ENCODE measurements at places on chromosomes 7 and 10. TPM values are rescaled to one million over a fixed set of nuclear protein-coding genes. Genes with fewer than 3 reads are reported as not detected.

TACC2 gene
- 7.8 TPM for total RNA-seq

STAG3 gene
- 0.88 TPM for total RNA-seq

PNLIP gene
- not detected for total RNA-seq

GUSB gene
- total RNA-seq = 17.8 TPM

RNLS gene
- total RNA-seq = 8.1 TPM

MARVELD1 gene
- 49.9 TPM for total RNA-seq

PTF1A gene
- total RNA-seq = not detected

ADARB2 gene
- not detected for total RNA-seq

MOGAT3 gene
- total RNA-seq = not detected

ATP5F1C gene
- total RNA-seq = 187 TPM

SPDYE3 gene
- total RNA-seq = not detected

TMEM176B gene
- total RNA-seq = not detected

DYDC2 gene
- not detected for total RNA-seq

ZNF365 gene
- 2.8 TPM for total RNA-seq

FFAR4 gene
- total RNA-seq = not detected

SYCE1 gene
- total RNA-seq = not detected

PHTF2 gene
- 27.6 TPM for total RNA-seq

RNF148 gene
- not detected for total RNA-seq

ATOH7 gene
- total RNA-seq = not detected

COL17A1 gene
- total RNA-seq = 0.30 TPM

PTPN20 gene
- 0.59 TPM for total RNA-seq

NEUROG3 gene
- total RNA-seq = not detected

BTAF1 gene
- total RNA-seq = 63.2 TPM

ACSM6 gene
- total RNA-seq = not detected

SVOPL gene
- total RNA-seq = under 0.01 TPM

Measured in smooth muscle cell of the umbilical artery (primary cell).